ENCODE measurements at places on chromosomes 11 and 22.

- DNase-seq = peak; percentile 63
Observed at GRCh38 chr11:130131961-130132850, 27.4 kb upstream of the ST14 start.

- no peak for DNase-seq
Observed at GRCh38 chr11:6297831-6298230, 22.5 kb downstream of the CAVIN3 start.

DNA sequence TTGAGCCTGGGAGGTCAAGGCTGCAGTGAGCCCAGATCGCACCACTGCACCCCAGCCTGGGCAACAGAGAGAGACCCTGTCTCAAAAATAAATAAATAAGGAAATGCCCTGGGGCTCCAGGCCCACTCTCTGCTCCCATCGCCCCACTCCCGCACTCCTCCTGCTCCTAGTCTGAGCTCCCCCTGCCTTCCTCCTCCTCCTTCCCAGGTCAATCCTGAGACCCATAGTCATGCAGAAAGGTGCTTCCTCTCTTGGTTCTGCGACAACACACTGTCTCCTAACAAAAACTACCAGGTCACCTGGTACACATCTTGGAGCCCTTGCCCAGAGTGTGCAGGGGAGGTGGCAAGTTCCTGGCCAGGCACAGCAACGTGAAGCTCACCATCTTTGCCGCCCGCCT is 6.9 kb upstream of the APOBEC3G start:
- no peak for DNase-seq

DNA sequence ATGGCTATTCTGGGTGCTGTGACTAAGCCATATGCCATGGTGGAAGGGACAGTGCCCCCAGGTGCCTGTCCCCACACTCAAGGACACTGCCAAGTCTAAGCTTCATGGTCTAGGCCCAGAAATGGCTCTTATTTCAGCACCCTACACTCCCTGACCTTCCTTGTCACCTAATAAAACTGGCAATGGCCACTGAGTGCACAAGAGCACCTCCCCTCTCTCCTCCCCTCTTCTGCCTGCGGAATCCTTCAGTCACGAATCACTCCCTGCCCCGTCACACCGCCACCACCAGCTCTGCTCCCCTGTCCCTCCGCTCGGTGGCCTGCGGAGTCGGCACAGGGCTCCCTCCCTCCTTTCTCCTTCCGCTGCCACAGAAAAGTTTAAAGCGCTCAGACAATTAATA is 19.0 kb upstream of the LMO1 start:
- DNase-seq = peak; percentile 57

DNA sequence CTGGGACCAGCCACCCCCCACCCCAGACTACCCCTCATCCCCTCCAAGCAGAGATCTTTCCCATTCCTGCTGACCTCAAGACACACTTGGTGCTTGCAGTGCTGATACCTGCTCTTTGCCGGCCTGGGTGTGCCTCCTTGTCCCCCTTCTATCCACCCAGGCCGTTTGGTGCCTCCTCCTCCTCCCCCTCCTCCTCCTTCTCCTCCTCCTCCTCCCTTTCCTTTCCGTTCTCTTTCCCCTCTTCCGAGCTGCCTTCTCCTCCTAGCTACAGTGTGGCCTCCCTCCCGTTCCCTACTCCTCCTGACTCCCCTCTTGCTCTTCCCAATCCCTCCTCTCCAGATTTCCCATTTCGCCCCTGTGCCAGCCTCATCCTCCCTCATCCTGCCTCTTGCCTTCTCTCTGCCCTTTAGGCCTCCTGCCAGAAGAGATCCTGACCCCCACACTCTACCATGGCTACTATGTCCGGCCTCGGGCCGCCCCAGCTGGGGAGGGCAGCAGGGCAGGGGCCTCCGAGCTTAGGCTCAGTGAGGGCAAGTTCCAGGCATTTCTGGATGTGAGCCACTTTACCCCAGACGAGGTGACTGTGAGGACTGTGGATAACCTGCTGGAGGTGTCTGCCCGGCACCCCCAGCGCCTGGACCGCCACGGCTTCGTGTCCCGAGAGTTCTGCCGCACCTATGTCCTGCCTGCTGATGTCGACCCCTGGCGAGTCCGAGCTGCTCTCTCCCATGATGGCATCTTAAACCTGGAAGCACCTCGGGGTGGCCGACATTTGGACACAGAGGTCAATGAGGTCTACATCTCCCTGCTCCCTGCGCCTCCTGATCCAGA is 712 bp downstream of the HSPB2 start:
- DNase-seq = no peak

- no peak for DNase-seq
Observed at GRCh38 chr11:28504555-28505110, 396.4 kb downstream of the METTL15 start.

- DNase-seq = no peak
Observed at GRCh38 chr11:114319716-114320328, 23.6 kb downstream of the NNMT start.

DNA sequence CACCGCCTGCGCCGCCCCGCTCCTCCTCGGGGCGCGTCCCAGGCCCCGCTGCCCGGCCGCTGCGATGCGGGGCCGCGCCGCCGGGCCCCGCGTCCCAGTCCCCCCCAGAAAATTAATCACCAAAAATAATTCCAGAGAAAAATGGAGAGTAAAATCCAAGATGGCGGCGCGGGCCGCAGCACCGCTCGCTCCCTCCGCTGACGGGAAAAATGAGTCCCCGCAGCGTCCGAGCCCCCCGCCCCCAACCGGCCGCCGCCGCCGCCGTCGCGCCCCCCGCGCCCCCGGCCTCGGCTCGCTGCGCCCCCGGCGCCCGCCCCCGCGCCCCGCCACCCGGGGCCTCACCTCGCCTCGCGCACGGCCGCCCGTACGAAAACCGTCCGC is at the start of gene KMT5B:
KMT5B (minus strand) TSS at position 162 of the 381 bp plus-strand sequence. CDS start 23,220 bp downstream, outside the sequence.
- peak; percentile 83 for DNase-seq

DNA sequence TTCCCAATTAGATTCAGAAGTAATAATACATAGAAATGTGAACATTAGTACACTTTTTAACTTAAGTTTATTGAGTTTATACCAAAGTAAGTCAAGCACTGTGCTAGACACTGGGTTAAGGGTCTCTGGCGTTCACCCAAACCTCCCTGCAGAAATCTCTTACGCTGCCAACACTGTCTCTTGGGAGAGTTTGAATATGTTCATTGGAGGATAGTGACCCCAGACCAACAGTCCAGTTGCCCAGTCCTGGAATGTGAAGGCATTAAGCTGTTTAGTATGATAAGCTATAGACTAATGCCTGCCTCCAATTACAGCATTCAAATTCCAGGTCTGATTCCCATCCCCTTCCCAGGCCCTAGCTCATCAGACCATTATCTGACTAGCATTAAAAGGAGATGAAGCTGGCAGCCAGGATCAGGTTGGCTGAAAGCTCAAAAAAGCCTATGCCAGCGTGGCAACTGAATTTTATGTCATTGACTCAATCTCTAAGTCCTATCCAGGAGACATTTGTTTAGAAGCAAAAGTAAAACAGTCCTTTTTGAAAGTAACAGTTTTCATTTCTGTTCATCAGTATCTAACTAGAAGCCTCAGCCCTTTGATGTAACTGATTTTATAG is 77.8 kb downstream of the SFI1 start:
- no peak for DNase-seq

DNA sequence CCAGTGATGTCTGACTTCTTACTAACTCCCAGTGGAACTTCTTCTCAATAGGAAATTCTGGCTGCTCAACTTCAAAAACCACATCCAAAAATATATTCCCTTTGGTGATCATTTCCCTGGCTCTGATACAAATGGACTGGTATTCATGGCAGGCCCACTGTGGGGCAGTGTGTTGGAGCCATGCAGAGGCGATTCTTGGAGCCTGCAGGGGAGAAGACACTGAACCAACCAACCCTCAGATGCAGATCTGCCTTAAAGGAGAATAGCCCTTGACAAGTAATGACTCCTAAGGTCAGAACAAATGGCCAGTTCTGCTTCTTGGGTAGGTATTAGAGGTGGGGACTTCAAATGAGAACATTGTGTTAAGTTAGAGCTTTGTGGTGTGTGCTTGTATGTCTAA is 12.2 kb downstream of the OR4D9 start:
- no peak for DNase-seq

DNA sequence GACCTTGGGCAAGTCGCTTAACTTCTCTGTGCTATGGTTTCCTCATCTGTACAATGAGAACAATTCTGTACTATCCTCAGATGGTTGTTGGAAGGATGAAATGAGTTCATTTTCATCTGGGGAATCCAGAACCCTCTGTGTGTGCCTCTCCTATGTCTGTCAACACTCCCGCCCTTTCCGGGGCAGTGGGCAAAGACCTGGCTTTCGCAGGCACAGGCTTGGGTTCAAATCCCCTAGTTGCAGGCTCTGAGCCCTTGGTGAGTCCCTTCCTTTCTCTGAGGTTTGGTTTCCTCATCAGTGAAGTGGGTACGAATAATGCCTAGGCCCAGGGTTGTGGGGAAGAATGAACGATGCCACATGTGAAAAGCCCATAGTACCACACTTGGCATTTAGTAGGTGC is 6.0 kb downstream of the PNPLA5 start:
- DNase-seq = no peak

Data from H1 (cell line).